Activated naive CD4-positive, alpha-beta T cell treated with anti-CD3 and anti-CD28 coated beads, Interleukin-2, amount 50 U/mL, for 16 hours (primary cell): ENCODE measurements at places on chromosomes 16 and 17.

GRCh38 chr16:85296859-85297660, 184.8 kb upstream of the CIBAR2 start:
- DNase-seq, result peak; percentile 57

- DNase-seq, result no peak
Measured at GRCh38 chr17:19494961-19495806, 38.5 kb upstream of the SLC47A1 start.

GRCh38 chr17:28907709-28908475, 5.0 kb upstream of the DHRS13 start:
- no peak for DNase-seq

DNA sequence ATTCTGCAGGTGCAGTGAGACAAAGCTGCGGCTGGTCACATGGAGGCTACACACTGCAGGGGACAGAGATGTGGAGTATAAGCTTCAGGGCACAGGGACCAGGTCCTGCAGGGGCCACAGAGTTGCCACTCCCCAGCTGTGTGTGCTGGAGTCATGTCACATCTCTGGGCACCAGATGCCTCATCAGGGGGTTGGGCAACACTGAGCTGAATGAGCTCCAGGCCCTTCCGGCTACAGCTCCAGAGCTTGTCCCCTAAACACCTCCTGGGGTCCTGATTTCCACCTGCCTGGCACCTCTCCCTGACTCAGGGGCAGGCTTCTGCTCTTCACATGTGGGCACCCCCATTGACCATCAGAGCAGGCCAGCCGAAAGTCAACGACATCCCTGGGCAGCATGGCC, 32.5 kb downstream of the SPHK1 start:
- no peak for DNase-seq
